ENCODE measurements at places on chromosomes 3 and 15. TPM values are rescaled to one million over a fixed set of nuclear protein-coding genes. Genes with fewer than 3 reads are reported as not detected.

DNA sequence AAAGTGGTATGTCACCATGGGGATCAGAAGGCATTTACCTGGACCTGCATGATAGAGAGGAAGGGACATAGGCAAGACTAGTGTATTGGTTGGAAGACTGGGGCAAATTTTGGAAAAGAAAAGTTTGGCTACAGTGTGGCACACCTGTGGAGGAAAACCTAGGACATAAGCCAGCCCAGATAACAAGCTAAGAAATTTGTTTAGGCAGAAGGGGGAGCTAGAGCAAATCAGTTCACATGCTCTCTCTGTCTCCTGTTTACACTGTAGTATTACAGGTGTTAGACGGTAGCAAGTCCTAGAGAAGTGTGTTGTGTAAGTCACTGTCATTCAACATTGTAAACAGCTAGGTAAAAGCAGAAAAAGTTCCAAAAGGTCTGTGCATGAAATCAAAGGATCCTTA is 11.9 kb upstream of the ALDH1A2 start:
- peak; percentile 35 for DNase-seq

DNA sequence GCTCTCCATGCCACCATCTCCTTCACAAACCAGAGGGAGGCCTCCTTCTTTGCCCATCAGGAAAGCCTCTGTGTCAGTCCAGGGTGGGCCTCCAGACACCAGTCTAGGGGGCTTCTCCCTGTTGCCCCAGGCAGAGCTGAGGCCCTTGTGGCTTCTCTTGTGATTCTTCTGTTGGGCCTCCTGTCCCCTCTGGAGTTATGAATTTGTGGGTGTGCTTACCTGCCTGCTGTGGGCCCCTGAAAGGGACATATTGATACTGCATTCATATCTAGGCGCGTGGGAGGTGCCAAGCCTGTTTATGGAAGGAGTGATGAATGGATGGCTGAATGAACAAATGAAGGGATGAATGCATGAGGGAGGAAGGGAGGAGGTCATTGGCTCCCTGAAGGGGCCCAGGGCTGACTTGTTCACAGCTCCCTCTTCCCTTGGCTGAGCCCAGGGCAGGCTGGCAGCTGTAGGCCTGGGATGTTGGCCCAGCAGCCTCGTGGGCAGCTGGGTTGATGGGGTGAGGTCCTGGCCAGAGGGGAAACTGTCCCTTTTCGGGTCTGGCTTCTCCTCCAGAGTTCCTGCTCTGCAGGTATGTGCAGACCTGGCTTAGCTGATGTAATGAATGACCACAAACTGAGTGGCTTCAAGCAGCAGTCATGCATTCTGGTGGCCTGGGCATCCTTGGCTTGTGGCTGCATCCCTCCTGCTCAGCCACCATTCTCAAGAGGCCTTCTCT is 195.4 kb downstream of the GOLGA6L6 start:
- no peak for DNase-seq

- DNase-seq, result peak; percentile 66
Observed at GRCh38 chr3:153595186-153595815, 433.3 kb downstream of the RAP2B start.

DNA sequence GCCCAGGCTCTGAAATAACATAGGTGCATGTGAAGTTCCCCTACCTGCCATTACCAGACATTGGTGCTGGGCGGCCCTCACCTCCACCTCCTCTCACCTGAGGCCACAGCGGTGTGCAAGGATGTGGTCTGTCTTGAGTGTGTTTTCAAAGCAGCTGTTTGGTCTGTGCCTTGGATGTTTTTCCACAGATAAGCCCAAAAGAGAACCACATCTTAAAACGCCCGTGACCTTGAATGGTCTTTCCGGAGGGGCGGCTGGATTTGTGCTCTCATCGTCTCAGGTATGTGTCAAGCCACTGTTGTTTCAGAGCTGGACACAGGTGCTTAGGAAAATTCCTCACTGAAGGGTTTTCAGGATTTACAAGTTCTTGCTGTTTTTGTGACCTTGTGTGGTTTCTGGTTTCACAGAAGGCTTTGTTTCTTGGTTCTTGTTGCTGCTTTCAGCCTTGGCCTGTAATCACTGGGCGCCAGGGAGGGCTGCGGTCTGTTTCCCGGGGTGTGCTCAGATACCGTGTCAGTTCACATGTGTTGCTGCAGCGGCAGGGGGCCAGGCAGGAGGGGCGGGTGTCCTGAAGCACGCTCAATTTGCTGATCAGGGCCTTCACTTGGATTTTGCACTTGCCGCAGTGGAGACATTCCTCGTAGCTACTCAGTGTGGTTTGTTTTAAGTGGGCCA is 128.4 kb downstream of the IGF1R start:
- no peak for DNase-seq

DNA sequence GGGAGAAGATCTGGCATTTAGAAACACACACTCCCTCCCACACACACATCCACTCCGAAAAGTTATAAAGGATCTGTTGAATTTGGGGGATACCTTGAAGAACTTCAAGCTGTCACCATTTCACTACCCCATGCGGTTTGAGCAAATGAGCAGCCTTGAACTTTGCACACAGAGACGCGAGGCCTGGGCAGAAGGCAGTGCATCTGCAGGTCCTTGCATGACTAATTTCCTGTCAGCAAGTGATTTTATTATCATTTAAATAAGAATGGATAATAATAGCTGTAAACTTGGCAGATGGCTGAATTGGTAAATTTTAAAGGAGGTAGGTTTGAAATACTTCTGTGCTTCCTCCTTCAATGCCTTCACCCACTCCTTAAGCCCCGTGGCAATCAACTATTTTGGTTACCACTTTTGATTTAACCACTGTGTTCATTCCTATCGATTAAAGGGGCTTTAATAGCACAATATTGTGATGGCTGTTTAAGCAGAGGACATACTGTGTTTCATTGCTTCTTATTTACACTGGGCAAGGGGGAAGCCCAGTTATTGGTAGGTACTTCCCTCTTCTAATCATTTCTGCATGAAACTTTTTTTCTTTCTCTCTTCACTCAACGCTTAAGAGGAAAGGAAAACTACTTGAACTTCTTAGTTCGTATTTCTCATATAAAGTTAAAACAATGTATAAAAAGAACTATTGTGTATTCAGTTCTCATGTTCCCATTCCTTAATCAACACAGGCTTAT is 108.1 kb downstream of the ROBO2 start:
- DNase-seq, result no peak

Gene NR2E3
- 0.25 TPM for total RNA-seq

GRCh38 chr3:53264718-53265117 is 8.9 kb upstream of the TKT start:
- DNase-seq, result no peak

DNA sequence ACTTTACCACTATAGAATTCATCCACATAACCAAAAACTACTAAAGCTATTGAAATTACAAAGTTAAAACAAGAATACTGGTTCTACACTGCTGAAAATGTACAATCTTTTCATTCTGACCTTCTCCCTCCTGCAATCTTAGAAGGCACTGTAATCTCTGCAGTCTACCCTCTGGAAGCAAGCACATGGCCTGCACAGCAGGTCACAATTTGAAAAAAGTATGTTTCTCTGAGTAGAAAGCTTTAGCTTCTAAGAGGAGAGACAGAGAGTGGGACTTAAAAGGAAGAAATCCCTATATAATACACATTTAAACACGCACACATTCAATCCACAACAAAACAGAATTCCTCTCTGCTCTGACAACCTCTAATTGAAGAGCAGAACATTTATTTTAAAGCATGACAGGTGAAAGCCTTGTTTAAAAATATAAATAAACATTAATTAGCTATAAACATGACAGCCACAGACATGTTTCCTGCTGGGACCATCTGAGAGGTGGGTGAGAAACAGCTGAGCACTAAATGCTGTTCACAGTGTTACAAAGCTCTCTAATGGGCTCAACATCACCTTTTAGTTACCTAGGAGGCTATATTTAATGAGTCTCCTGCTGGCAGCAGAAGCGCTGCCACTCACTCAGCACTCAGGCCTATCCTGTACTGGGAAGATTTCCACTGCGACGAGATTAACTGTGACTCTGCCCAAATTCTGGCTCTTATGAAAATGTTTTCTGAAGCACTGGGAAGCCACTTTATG is 447.4 kb downstream of the AGBL1 start:
- DNase-seq, result no peak

- no peak for DNase-seq
Observed at GRCh38 chr15:73504885-73505284, 61.9 kb downstream of the REC114 start.

Gene TFDP2
- 21.5 TPM for total RNA-seq

- DNase-seq, result peak; percentile 77
Observed at GRCh38 chr15:44489464-44489863, 47.5 kb upstream of the EIF3J start.

Gene ROBO2
- 0.23 TPM for total RNA-seq

Gene SLCO3A1
- total RNA-seq, result 0.83 TPM

Gene MAP2K5
- 24.7 TPM for total RNA-seq
